Naive thymus-derived CD4-positive, alpha-beta T cell (primary cell): ENCODE measurements at places on chromosomes 13 and 19.
A peak's percentile ranks its signal among the peaks of the same experiment; 100 is the strongest.

- no peak for DNase-seq
Observed at GRCh38 chr13:98289339-98289945, 112.4 kb upstream of the RNF113B start.

DNA sequence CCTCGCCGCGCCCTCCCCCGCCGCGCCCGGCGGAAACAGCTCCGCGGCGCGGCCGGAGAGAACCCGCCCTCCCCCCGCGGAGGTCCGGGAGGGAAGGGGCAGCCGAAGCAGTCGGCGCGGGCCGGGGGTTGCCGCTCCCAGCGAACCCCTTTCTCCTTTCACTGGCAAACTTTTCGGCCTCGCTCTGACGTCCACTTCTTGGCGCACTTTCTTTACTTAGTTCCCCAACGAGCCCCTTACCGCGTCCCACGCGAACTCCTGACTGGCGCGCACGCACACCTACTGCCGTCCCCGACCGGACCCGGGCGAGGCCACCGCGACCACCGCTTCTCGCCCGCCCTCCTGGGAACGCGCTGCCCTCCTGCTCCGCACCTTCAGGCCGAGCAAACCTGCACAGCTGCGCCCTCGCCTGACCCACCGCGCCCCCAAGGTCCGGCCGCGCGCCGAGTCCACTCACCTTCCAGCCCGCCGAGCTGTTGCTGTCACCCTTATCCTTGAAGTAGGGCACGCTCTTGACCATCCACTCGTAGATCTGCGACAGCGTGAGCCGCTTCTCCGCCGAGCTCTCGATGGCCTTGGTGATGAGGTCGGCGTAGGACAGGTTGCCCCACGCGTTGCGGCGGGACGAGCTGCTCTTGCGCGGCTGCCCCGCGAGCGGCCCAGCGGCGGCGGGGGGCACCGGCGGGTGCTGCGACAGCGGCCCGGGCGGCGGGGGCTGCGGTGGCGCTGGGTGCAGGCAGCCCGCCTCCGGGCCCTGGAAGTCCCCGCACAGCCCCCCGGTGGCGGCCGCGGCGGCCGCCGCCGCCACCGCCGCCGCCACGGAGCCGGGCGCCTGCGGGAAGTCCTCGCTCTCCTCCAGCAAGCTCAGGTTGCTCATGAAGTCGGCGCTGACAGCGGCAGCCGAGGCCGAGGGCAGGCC is 1.1 kb downstream of the FOXO1 start:
- peak; percentile 57 for DNase-seq

DNA sequence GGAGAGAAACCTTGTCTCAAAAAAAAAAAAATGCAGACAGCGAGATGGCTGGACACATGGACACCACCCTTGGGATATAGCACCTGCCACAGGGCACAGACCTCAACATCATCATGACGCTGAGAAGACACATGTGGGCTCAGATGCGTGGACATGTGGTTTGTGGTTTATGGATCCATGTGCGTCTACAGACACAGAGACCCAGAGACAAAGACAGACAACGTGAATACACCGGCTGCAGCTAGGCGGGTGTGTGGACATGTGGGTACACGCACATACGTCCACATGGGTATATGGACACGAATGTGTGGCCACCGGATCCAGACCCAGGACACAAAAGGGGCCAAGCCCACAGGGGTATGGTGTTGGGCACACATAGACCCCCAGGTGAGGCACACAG is 1.3 kb downstream of the TNFSF14 start:
- no peak for DNase-seq

DNA sequence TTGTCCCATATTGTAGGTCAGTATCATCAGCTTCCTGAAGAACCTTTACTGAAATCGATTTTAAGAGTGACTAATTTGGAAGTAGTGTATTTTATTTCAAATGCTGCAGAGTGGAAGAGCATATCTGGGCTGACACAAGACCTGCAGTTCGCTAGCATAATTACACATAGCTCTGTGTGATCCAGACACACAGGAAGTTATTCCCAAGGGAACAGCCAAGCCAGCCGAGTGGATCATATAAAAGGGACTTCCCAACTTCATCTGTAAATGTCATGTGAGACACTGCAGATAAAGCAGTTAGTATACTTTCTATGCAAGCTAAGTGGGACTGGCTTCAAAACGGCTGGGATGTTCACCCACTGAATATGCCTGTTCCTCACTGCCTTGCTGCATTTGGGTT is 760.4 kb downstream of the SLITRK1 start:
- no peak for DNase-seq

- no peak for DNase-seq
Observed at GRCh38 chr19:46186101-46186716, 38.2 kb downstream of the IGFL2 start.

DNA sequence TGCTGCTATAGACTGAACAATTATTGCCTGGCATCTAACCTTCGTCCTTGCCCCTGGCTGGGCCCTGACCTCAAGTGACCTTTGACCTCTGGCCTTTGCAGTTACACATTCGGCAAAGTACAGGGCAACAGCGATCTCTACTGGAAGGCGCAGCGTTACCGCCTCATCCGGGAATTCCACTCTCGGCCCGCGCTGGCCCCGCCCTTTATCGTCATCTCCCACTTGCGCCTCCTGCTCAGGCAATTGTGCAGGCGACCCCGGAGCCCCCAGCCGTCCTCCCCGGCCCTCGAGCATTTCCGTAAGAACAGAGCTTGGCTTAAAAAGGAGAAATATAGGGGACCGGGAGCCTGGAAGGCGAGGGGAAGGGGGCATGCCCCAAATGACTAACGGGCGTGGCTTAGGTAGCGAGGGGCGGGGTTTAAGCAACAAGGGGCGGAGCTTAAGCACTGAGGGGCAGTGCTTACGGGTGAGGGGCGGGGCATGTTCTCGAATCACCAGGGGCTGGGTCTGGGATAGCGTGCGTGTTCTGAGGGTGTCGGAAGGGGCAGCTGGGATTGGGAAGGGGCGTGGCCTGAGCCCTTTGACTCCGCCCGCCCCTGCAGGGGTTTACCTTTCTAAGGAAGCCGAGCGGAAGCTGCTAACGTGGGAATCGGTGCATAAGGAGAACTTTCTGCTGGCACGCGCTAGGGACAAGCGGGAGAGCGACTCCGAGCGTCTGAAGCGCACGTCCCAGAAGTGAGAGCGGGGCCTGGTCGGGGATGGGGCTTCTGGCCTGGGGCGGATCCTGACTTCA is 52.7 kb downstream of the TRPM4 start:
- DNase-seq, result peak; percentile 33

DNA sequence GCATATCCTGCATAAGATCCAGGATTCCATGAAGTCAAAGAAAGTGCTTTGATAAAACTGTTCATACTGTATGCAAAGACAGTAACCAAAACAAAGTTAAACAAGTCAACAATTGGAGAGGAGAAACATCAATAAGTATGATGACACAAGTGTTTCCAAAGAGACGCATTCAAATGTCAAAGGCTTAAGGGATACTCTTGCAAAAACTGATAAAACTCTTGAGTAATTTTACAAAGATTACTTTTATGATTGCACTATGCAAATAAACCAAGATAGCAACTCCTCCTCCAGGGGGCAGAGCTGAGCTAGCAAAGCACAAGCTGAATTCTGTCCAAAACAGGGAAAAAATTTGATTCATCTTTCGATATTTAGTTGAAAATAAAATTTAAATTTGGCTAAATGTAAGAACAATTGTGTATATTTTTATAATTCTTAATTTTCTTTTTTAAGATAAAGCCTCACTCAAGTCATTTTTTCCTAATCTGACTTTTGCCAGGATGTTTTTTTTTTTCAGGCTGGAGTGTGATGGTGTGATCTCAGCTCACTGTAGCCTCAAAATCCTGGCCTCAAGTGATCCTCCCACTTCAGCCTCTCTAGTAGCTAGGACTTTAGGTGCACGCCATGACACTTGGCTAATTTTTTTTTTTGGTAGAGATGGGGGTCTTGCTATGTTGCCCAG is 84.0 kb downstream of the MZT1 start:
- DNase-seq, result no peak

DNA sequence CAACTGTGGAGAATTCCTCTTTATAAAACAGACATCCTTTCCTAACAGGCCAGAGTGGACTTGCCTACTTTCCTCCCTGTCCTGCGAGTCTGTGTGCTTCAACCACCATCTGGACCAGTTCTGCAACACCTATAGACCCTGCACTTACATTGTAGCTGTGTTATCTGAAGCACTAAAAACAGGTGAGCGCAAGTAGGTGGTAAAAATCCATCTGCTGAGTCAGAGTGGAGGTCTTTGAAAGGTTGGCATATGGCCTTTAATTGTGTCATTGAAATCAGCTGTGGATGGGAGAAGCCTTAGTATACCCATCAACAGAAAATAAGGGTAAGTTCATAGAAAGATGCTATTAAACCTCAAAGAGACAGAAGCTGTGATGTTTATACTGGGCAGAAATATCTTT is 7.6 kb upstream of the NALCN start:
- DNase-seq, result no peak

DNA sequence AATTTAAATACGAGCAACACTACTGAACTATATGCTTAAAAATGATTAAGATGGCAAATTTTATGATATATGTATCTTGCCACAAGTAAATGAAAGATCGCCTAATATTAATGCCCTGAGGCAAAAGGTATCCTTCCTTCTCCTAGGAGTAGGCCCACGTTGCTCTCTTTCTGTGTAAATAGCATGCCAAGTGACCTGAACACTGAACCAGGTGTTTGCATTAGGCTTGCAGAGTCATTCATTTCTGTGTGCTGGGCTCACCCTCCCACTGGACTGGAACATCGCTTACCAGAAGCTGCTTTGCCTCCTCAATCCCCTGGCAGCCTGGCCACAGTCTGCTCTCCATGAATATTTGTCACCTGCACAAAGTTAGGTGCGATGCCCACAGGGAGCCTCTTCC is 83.3 kb upstream of the TNFSF11 start:
- DNase-seq, result no peak

- DNase-seq, result no peak
Observed at GRCh38 chr19:51541458-51542357, 10.2 kb upstream of the SIGLEC6 start.

DNA sequence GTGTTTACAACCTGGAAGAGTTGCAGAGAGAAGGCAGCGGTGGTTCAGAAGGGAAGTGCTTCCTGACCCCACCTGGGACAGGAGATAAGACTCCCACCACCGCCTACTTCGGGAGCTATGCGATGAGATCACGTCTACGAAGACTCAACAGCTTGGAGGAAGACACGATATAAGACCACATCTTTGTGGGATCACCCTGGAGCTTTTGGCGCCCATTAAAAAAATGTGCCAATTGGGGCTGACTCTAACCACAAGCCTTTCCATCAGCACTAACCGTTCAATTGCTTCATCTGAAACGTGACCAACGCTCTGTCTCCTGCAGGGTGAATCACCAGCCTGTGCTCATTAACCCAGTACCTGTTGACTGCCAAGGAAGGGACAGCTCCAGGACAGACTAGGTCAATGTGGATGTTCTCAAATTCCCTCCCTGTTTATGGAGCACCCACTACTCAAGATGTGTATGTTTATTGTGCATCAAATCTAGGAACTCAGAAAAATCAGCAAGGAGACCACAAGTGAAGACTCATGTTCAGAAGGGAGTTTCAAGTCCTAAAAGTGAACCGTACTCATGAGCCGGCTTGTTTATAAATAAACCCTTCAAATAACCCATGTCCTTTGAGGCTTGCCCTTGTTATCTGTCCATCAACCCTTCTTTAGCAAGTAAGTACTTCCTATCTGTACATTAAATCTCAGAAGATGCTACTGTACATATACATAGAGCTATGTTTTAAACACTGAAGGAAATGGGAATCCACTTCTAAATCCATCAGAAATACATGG is 67.5 kb downstream of the LATS2 start:
- DNase-seq, result no peak

DNA sequence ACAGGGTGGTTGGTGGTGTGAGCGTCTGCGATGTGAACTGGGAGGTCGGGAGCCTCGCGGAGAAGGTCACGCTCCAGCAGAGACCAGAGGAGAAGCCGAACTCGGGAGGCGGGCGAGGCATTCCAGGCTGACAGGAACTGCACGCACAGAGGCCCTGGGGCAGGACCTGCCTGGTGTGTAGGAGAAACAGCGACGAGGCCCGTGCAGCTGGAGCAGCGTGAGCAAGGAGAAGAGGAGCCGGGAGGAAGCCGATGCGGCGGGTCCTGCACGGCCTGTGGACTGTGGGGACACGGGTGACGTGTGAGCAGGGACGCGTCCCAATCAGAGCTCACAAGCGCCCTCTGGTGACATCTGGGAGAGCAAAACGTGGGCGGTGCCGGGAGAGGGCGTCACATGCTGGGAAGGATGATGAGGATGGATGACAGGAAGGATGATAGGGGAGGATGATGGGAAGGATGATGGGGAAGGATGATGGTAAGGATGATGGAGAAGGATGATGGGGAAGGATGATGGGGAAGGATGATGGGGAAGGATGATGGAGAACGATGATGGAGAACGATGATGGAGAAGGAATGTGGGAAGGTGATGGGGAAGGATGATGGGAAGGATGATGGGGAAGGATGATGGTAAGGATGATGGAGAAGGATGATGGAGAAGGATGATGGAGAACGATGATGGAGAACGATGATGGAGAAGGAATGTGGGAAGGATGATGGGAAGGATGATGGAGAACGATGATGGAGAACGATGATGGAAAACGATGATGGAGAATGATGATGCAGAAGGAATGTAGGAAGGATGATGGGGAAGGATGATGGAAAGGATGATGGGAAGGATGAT is 16.1 kb upstream of the MADCAM1 start:
- no peak for DNase-seq

- DNase-seq, result no peak
Observed at GRCh38 chr19:10968527-10969135, 7.8 kb downstream of the SMARCA4 start.
